ENCODE measurements at places on chromosomes 7 and 10.

- peak; percentile 77 for DNase-seq
Observed at GRCh38 chr7:84524714-84525694, 330.4 kb upstream of the SEMA3A start.

GRCh38 chr7:86733783-86734182, 90.1 kb downstream of the GRM3 start:
- DNase-seq = peak; percentile 2

DNA sequence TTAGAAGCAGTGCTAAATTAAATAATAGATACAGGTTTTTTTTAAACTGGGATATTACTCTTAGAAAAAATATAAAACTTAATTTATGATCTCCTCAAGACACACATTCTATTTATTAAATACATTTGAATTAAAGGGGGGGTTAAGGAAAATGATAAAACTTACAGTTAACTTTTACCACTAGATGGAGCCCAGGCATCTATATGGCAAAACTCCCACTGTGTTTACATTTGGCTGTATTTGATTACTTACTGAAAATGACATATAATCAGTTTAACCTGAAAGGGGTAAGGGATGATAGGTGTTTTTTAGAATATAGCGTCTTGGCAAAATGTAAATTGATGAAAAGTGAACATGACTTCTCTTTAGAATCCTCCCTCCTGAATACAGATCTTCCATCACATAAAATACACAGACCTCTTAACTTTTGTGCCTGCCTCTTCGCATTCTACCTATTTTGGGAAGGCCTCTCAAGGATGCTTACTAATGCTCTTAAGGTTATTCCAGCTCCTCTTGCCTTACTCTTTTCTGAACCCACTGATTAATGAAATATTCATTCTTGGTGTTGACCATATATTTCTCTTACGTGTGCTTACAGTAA, 235.7 kb downstream of the AGMO start:
- peak; percentile 40 for DNase-seq

DNA sequence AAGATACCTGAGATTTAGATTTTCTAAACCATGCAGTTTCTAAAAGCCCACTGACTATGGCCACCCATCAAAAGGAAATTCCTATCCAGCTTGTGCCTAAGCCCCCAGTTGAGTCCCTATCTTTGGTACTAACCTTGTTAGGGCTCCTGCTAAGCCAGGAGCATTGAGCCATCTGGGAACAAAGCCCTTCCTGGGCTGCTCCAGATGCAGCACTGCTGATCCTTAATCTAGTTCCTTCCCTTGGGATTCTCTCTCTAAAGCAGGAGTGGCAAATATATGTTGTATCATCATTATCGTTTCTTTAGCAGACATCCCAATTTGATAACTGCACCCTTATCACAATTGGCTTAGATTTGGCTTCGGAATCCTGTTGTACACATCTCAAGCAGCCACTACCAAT, 24.7 kb upstream of the PDLIM1 start:
- no peak for DNase-seq

- DNase-seq = no peak
Observed at GRCh38 chr7:84735677-84736076, 451.2 kb downstream of the SEMA3D start.

DNA sequence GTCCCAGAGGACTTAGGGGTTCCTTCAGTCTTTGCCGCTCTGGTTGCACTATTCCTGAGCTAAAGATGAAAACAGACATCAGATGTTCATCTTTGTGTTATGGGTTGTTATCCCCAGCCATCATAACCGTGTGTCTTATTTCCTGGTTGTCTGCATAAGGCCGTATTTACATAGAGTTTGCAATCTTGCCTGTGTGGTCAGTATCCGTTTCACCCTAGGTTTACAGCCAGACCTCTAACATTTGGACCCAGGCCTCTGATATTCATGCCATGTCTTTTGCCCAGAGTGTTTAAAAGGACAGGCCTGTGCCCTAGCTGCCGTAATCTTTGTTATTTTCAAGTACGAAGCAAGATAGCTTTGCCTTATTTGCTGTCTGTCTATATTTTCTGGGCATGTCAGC, 26.6 kb downstream of the LRRC4 start:
- no peak for DNase-seq

DNA sequence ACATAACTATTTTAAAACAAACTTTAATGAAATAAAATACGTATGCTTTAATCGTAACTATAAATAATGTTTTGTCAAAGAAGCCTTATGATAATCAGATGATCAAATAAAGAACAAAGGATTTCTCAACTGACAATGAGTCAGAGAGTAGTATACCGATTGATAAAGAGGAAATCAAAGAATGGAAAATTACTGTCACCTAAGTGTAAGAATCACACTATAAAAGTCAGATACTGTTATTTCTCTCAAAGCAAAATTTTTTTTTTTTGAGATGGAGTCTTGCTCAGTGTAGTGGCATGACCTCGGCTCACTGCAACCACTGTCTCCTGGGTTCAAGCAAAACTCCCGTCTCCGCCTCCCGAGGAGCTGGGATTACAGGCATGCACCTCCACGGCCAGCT, 18.8 kb downstream of the DNAJC2 start:
- DNase-seq = no peak

- DNase-seq = no peak
Observed at GRCh38 chr7:24349339-24349738, 65.3 kb downstream of the NPY start.

DNA sequence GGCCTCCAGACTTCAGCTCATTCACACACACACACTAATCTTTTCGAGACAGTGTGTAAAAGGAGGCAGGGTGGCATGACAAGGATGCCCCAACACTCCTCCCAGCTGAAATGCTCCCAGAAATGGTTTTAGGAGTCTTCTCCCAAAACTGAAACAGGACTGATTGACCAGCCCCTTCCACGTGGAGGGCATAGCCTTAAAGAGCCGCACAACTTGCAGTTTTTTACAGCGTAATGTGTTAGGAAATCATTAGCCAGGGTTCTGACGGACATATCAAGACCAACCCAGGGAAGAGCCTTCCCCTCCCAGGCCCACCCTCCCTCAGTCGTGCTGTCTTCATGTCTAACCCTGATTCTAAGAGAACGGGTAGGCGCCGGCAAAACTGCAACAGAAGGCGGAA, 224.6 kb downstream of the TNS3 start:
- DNase-seq = no peak

GRCh38 chr10:101151395-101151794, 20.3 kb downstream of the TLX1 start:
- no peak for DNase-seq

GRCh38 chr10:35912615-35913569, 270.8 kb upstream of the FZD8 start:
- peak; percentile 59 for DNase-seq

DNA sequence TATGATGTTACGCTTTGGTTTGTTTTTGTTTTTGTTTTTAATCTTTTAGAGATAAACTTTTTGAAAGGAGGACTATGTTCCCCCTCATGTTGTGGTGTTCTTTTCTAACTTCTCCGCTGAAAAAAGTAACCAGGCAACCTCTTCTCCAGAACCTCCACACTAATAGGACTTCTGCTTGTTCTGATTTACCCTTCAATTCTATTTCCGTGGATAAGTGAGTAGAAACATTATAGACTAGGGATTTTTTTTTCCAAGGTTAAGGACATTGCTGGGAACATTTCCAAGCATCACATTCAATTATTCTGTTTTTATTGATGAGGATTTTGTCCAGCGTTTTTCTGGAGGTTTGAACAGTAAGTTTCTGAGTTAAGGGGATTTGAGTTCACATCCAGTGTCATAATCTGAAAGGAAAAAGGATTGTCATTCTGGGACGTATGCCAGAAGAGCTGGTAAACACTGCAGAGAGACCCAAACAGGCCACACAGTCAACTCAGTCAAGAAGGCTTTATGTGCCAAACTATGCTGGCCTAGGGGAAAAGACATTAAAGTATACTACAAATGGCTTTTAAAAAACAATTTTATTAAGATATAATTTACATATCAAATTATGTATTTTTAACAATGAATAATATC, 28.3 kb upstream of the RALA start:
- peak; percentile 50 for DNase-seq

GRCh38 chr10:64648915-64649314, 1127.7 kb downstream of the REEP3 start:
- no peak for DNase-seq

DNA sequence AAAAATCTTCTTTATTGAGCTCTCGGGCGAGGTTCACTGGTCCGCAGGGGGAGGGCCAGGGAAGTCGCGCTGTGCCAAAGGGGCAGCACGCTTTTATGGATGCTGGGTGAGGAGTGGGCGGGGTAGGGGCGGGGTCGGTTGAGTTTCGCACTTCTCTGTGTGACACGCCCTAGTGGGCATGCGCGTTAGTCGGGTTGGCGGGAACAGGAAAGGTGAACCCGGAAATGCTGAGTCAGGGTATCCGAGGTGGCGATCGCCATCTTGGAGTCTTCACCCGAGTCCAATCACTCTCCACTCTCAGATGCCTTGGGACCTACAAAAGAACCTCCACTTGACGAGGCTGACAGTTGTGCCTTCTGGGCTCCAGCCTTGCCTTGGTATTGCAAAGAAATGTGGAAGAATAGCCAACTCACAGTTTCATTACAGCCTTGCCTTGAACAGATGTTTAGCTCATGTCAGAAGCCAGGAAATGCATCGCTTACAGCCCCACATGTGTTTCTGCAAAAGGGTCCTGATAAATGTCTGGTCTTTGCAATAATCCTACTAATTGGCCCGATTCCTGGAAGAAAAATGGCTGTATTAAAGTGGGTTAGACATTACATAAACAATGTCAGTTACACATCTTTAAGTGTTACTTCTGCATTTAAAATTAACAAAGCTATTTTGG, 64.1 kb downstream of the AHR start:
- peak; percentile 42 for DNase-seq

DNA sequence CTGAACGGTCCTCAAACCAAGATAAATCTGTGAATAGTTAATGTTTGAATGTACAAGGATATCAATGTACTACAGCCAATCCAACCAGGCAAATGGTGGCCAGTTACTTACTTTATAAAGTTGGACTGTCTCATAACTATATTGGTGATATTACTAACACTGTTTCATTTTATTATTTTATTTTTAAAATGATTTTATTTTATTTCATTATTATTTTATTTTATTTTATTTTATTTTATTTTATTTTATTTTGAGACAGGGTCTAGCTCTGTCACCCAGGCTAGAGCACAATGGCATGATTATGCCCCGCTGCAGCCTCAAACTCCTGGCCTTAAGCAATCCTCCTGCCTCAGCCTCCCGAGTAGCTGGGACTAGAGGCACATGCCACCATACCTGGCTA, 6.8 kb downstream of the IL15RA start:
- DNase-seq = no peak

DNA sequence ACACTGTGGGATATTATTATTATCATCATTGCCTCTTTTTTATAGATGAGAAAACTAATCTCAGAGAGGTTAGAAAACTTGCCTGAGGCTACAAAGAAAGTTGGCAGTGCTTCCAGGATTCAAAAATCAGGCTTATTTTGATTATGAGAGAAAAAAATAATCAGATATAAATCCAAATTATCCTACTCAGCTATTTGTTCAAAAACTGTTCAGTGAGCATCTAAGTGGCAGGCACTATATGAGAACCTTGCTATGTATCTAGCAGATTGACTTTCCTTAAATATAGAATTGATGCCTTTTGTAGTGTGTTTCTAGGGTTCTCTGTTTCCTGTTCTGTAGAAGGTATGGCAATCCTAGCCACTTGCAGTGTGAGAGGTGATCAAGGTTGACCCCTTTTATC, 60.0 kb upstream of the SLC35B4 start:
- DNase-seq = no peak

DNA sequence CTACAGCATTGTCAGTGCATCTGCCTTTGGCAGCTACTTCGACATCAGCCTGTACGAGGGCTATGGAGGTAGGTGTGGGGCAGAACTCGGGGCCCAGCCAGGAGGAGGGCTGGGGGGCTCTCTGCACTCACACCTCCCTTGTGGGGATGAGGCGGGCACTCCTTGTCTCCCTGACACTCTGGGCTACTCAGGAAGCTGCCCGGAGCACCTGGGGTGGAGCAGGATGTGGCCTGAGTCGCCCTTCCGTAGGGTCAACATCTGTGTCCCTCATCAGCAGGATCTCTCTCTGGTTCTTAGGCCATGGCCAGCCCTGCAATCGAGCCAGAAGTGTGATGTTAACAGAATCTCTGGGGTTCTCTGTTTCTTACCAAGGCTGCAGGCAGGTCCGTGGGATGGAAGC, 40.2 kb downstream of the C10orf105 start:
- DNase-seq = no peak

- no peak for DNase-seq
Observed at GRCh38 chr7:135998081-135998480, 20.9 kb upstream of the MTPN start.

DNA sequence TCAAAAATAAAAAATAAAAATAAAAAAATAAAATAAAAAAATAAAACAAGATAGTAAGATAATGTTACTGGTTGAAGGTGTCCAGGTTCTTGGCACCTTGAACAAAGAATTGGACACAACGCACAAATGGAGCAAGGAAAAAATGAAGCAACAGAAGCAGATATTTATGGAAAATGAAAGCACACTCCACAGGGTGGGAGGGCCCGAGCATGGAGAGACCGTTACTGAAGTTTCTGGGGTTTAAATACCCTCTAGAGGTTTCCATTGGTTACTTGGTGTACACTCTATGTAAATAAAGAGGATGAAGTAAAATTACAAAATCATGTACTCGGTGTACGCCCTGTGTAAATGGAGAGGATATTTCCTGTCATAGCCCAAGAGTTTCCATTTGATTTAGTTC, 15.7 kb upstream of the PFKP start:
- no peak for DNase-seq

DNA sequence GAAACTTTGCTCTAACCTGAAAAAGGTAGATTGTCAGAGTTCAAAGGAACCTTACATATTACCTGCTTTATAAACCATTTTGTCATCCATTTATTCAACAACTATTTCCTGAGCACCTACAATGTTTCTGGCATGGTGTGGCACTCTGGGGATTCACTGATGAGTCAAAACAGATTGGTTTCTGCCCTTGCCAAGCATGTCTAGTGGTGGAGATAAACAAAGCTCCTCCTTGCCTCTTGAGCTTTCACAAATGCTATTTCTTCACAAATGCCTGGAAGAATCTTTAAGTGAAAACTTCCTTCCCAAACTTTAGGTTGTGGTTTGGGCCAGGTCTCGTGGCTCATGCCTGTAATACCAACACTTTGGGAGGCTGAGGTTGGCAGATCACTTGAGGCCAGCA, 85.1 kb upstream of the RELN start:
- DNase-seq = no peak

Measured in fibroblast of skin of right quadriceps (primary cell).